ENCODE measurements at places on chromosomes 12 and 14.

DNA sequence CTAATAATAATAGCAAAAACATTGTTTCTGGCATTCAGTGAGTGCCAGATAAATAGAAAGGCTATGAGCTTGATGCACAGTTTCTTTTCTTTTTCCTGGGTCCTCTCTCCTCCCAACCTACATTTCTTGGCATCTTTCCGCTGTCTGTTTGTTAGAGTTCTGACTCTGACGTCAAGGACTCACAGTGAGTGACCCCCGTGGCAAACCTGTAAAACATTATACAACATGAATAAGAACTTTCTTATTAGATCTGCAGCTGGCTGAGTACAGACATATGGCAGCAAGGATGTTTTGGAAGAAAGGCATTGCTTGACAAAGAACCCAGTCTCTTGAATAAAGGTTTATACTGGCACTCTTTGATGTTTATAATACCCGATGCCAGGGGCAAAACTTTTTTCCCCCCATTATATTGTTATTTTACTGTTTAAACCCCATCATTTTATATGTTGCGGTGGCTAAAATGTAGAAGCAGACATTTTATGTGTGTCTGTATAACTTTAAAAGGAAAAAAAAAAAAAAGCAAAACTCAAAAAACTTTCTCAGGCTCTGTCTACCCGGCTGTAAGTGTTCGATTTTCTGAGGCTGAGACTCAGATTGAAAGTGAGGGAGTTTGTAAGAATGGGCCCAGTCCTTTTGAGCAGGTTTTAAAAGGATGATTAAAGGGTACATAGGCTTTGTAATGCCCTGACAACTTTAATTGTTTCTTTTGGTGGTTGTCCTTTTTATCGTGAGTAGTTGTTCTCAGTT lies 159.3 kb downstream of the PDE3A start:
- DNase-seq, result no peak

GRCh38 chr14:56808383-56809269 lies 1.7 kb downstream of the OTX2 start:
- DNase-seq, result no peak

- no peak for DNase-seq
Measured at GRCh38 chr12:26608706-26609105, 224.3 kb downstream of the ITPR2 start.

- DNase-seq, result no peak
Measured at GRCh38 chr12:34607520-34608195, 585.4 kb downstream of the ALG10 start.

DNA sequence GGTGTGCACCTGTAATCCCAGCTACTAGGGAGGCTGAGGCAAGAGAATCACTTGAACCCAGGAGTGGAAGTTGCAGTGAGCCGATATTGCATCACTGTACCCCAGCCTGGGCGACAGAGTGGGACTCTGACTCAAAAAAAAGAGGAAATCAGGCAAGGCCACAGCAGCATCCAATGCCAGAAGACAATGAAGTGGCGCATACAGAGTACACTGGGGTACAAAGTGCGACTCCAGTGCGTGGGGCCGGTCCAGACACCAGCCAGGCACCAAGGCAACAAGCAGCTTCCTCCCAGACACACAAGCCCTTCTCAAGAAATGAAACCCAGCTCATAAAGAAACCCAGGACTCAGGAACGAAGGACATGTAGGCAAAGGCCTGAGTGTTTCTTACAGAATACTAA lies 28.2 kb downstream of the TTC7B start:
- no peak for DNase-seq

GRCh38 chr14:99663386-99664057 lies 18.6 kb downstream of the HHIPL1 start:
- no peak for DNase-seq

DNA sequence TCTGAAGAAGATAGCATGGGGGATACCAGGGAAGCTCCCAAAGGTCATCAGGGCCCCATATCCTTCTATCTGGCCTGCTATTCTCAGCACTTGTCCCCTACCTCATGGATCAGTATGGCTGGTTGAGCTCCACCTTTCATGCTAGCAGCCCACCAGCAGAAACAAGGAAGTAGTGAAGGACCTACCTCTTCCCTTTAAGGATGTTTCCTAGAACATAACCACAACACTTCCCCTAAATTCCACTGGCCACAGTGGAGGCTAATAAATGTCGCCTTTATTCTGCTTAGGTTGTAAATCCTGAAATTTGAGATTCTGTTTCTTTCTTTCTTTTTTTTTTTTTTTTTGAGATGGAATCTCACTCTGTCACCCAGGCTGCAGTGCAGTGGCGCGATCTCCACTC lies 128.6 kb upstream of the PARP11 start:
- no peak for DNase-seq

DNA sequence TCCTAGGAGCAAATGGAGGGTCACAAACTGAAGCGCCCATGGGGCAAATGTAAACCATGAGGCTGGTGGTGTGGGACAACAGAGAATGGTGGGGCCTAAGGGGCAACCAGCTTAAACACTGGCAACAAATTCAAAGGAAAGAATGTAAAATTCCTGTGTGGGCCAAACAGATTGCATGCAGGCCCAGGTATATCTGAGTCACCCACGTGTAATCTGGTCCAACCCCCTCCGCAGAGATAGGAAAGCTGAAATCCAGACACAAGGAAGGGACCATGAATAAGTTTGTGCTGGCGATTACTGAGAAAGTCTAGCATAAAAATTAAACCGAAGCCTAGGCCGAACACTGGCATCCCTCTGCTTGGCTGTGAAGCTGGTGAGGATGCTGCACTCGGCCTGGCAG lies 71.6 kb downstream of the ITPK1 start:
- no peak for DNase-seq

DNA sequence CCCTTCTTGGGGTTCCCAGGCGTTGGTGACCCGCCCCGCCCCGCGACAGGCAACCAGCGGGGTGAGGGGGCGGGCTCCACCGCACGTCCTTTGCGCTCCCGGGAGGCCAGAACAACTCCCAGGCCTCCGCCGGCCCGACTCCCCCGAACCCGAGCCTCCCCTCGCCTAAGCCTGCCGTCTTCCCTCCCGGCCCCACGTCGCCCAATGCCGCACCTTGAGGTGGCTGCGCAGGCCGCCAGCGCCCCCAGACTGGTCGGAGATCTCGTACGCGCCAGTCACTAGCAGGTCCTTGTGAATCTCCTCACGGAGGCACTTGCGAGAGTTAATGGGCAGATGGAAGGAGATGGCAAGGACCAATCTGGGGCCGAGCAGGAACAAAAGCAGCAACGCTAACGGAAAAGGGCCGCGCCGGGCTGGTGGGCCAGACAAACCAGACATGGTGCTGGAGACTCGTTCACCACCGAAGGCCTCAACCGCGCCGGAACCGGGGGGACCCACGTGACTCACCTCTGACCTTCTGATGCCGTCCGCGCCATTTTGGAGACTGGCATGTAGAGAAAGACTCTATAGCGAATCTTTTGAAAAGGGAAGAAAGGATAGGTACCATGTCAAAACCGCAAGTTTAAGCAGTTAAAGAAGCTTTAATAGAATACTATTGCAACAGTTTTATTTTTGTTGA lies at the start of gene TMED10:
TSS of gene TMED10 (minus strand) at position 471 of the 679 bp plus-strand sequence. CDS start at position 438, 33 bp downstream.
- DNase-seq, result peak; percentile 88

DNA sequence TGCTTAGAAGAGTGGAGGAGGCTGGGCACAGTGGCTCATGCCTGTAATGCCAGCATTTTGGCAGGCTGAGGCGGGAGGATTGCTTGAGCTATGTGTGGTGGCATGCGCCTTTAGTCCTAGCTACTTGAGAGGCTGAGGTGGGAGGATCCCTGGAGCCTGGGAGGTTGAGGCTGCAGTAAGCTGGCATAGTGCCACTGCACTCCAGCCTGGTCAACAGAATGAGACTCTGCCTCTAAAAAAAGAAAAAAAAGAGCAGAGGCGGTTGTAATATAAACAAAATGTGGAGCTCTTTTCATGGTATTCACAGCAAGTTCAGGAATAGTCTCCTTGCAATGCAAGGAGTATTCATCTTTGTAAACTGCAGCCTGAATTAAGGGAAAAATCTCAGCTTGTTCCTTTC lies 27.2 kb downstream of the ARID2 start:
- no peak for DNase-seq

DNA sequence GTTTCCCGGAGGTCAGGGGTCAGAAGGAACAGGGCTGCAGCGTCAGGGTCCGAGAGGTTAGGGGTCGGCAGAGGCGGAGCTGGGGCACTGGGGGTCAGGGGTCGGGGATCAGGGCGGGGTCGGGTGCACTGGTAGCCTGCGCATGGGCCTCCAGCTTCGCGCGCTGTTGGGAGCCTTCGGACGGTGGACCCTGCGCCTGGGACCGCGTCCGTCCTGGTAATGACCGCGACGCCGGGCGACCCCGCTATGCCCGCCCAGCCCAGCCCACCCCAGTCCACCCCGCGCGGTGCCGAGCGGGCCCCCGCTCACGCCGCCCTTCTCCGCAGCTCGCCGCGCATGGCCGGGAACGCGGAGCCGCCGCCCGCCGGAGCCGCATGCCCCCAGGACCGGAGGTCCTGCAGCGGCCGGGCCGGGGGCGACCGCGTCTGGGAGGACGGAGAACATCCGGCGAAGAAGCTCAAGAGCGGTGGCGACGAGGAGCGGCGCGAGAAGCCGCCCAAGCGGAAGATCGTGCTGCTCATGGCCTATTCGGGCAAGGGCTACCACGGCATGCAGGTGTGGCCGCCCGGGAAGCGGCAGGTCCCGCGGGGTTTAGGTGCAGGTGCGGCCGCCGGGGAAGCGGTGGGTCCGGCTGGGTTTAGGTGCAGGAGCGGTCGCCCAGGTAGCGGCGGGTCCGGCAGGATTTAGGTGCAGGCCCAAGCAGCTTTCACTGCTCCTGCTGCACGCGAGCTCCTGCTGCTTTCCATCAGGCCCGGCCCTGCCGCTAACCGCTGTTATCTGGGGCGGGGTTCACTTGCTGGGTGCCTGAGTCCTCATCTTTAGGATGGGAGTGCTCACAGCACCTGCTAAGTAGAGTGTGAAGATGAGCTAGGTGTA lies 743 bp downstream of the PUS1 start:
- no peak for DNase-seq

GRCh38 chr14:85519661-85520305 lies 10.2 kb upstream of the FLRT2 start:
- DNase-seq, result no peak

GRCh38 chr12:43861015-43861839 lies 25.3 kb downstream of the TMEM117 start:
- DNase-seq, result no peak

DNA sequence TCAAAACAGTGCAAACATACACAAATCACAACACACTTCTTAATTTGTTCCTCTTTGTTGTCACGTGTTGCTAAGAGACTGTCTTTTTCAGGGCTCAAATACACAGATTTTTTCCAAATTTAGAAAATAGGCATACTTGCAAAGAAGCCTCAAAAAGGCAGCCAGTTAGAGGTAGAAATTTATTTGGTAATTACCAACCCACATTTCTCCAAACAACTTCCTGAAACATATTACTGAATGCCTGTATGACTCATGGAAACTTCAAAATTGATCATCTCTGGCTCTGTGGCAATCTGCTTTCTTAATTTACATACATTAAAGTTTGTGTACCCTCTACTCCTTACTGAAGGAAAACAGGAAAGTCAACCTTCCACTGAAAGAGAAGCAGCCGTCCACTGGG lies 36.4 kb downstream of the PPM1H start:
- DNase-seq, result no peak

- no peak for DNase-seq
Measured at GRCh38 chr12:62802984-62803383, 132.0 kb downstream of the PPM1H start.

DNA sequence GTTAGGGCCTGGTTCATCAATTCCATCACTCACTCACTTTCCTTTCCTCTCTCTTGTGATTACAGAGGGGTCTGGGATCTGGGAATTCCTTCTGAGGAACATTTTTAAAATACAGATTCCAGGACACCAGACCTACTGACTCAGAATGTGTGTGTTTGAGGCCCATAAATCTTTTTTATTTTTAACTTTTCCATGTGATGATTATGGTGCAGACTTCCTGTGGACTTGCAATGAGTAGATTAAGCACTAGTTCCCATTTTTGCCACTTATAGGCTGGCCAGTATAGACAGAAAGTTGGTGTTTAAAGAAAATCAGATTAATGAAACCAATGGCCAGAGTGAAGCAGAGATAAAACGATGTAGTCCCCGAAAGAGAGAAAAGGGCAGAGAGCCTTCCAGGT lies 28.1 kb downstream of the SLC41A2 start:
- no peak for DNase-seq

DNA sequence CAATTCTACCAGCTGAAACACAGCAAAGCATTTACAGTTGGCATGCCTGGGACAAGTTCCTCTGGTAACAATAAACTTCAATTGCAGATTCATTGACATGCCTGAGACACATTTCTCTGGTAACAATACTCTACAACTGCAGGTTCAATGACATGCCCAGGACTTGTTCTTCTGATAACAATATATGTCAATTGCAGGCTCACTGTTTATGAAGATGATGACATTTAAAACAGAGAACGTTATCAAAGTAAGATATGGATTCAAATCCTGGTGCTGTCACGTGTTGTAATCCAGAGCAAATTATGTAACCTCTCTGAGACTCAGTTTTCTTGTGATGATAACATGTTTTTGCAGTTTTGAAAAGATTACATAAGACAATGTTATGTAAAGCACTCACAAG lies 20.5 kb downstream of the KITLG start:
- DNase-seq, result no peak

GRCh38 chr14:94320243-94320642 lies 2.9 kb downstream of the SERPINA6 start:
- no peak for DNase-seq

DNA sequence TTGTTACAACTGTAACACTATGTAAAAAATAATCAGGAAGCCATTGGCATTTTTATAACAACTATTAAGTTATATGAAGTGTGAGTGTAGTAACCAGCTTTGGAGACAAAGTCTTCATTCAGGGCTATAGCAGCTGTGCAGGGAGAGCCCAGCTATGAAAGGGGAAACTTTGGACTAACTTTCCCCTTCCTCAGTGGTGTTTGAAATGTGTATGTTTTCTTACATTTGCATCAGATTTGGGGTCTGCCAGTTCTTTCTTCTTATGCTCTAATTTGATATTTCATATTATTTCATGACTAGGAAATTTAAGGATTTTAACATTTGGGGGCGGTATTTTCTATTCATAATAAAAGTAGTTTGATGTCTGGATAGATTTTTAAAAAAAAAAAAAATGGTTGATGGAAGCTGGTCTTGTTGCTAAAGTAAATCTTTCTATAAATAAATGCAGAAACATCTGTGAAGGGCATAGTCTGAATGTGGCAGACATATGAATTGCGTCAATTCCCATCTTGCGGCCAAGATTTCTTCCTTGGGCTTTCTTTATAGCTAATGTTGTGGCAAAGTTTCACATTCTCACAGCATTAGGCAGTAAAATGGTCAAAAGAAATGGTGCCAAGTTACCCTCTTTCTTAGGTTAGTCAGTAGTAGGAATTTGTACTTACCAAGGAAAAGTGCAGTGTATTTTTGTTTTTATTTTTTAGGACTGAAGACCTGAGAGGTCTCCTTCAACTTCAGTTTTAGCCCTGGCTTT lies 35.6 kb downstream of the RASSF8 start:
- no peak for DNase-seq

GRCh38 chr12:109510196-109510595 lies 32.8 kb downstream of the UBE3B start:
- DNase-seq, result no peak

- peak; percentile 14 for DNase-seq
Measured at GRCh38 chr14:33229269-33229929, 290.7 kb downstream of the NPAS3 start.

- no peak for DNase-seq
Measured at GRCh38 chr12:11631288-11631687, 18.2 kb upstream of the ETV6 start.
